ENCODE measurements at places on chromosomes 5 and 9. TPM values are rescaled to one million over a fixed set of nuclear protein-coding genes. Genes with fewer than 3 reads are reported as not detected.

DNA sequence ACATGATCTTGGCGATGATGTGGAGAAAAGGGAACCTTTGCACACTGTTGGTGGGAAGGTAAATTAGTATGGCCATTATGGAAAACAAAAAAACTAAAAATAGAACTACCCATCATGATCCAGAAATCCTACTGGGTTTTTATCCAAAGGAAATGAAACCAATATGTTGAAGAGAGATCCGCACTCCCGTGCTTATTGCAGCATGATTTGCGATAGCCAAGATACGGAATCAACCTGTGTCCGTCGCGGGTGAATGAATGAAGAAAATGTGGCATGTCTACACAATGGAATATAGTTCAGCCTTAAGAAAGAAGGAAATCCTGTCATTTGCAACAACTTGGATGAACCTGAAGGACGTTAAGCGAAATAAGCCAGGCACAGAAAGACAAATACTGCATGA, 84.5 kb downstream of the TTLL11 start:
- no peak for DNase-seq

- no peak for DNase-seq
These were observed 839.3 kb upstream of the CTNND2 start for GRCh38 chr5:12743582-12743981.

Gene UGT3A2
- total RNA-seq = not detected

Gene OLFM1
- 4.6 TPM for total RNA-seq

Gene NR5A1
- total RNA-seq = 0.12 TPM

DNA sequence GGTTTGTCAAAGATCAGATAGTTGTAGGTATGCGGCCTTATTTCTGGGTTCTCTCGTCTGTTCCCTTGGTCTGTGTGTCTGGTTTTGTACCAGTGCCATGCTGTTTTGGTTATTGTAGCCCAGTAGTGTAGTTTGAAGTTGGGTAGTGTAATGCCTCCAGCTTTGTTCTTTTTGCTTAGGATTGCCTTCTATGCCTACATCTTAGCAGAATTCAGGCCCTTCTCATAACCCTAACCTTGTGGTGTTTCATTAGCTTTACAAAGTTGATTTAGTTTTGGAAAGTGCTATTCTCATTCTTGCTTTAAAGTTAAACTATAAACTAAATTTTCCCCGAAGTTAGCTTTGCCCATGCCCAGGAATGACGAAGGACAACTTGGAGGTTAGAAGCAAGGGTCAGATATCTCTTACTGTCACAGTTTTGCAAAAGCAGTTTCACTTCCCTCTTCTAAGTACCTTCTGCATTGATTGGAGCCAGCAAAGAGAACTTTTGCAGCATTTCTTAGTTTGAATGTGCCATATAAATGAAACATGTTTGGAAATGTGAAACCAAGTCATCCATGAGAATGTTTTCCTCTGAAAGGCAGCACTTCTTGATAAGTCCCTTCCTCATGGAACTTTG, 274.3 kb upstream of the DMRT1 start:
- no peak for DNase-seq
